IPS DF 6.9 (cell line): ENCODE measurements at places on chromosomes 2 and 18.

DNA sequence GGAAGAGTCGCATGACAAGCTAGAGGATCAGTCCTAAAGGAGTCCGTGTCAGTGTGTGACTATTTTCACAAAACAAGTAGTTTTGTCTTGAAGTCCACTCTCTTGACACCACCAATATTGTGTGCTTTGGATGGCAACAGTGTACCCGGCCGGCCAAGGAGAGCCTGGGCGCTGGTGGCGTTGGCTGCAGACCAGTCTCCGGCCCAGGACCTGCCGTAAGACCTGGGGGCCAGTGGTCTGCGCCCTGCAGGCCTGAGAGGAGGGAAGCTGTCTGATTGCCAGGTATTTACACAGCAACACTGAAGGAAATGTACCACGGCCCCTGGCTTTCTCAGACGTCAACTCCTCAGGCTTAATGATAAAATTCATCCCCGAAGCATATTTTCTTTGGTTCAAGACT is 472.4 kb upstream of the SALL3 start:
- H3K27ac ChIP-seq: no peak overlapping the region
- H3K27me3 ChIP-seq: no peaks in the 10 kb centered on the region
- no peak for DNase-seq
- no peaks in the 10 kb centered on the region for H3K36me3 ChIP-seq
- H3K4me1 ChIP-seq: peaks cover 2% of the 10 kb centered on the region; the same call in 1 of the 2 replicates

GRCh38 chr2:62374301-62375112 is 131.5 kb downstream of the TMEM17 start:
- no peaks in the 10 kb centered on the region for H3K4me1 ChIP-seq
- H3K27me3 ChIP-seq: no peaks in the 10 kb centered on the region
- H3K27ac ChIP-seq: no peak overlapping the region
- H3K36me3 ChIP-seq: peaks cover 4% of the 10 kb centered on the region; the same call in 1 of the 2 replicates
- H3K4me3 ChIP-seq: no peak overlapping the region
- DNase-seq: no peak

- no peak overlapping the region for H3K27ac ChIP-seq
- H3K27me3 ChIP-seq: no peaks in the 10 kb centered on the region
- no peaks in the 10 kb centered on the region for H3K4me1 ChIP-seq
- no peak for DNase-seq
- H3K36me3 ChIP-seq: no peaks in the 10 kb centered on the region
Measured at GRCh38 chr2:163269374-163270021, 430.9 kb upstream of the KCNH7 start.

DNA sequence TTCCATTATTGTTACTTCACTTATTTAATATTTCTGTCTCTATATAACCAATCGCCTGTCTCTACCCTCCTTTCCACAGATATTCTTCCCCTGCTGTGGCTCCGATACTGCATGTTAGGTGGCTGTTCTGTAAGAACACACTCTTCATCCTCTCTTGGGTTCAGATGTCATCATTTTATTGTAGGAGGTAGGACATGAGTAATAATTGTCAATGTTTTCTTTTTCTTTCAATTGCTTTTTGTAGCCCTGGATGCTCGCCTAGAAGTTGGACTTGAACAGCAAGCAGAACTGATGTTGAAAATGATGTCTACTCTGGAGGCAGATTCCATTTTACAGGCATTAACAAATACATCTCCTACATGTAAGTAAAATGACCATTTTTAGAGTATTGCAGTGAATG is 128.6 kb downstream of the BIRC6 start:
- H3K4me1 ChIP-seq: no peaks in the 10 kb centered on the region
- DNase-seq: no peak
- no peak overlapping the region for H3K27ac ChIP-seq
- no peak overlapping the region for H3K4me3 ChIP-seq

- no peak overlapping the region for H3K27ac ChIP-seq
- H3K4me3 ChIP-seq: no peak overlapping the region
- peak; percentile 73 for DNase-seq
- H3K4me1 ChIP-seq: no peaks in the 10 kb centered on the region
- H3K36me3 ChIP-seq: no peaks in the 10 kb centered on the region
Measured at GRCh38 chr2:80073134-80073561, 231.4 kb downstream of the LRRTM1 start.

- no peak for DNase-seq
- H3K4me3 ChIP-seq: no peak overlapping the region
- no peaks in the 10 kb centered on the region for H3K36me3 ChIP-seq
- no peaks in the 10 kb centered on the region for H3K27me3 ChIP-seq
- no peak overlapping the region for H3K27ac ChIP-seq
- H3K4me1 ChIP-seq: peaks cover 7% of the 10 kb centered on the region; the same call in 1 of the 2 replicates
Measured at GRCh38 chr2:55138014-55138881, 88.0 kb upstream of the RTN4 start.

GRCh38 chr2:3595985-3596384 is 1.1 kb downstream of the COLEC11 start:
- H3K4me3 ChIP-seq: no peak overlapping the region
- no peaks in the 10 kb centered on the region for H3K36me3 ChIP-seq
- no peak overlapping the region for H3K27ac ChIP-seq
- peaks cover 1% of the 10 kb centered on the region; the same call in 1 of the 2 replicates for H3K27me3 ChIP-seq
- no peak for DNase-seq

GRCh38 chr2:219521066-219521880 is 7.0 kb downstream of the ASIC4 start:
- H3K4me1 ChIP-seq: peaks cover 8% of the 10 kb centered on the region
- H3K36me3 ChIP-seq: no peaks in the 10 kb centered on the region
- no peak overlapping the region for H3K27ac ChIP-seq
- no peak overlapping the region for H3K4me3 ChIP-seq
- no peak for DNase-seq
- H3K27me3 ChIP-seq: no peaks in the 10 kb centered on the region; the same call in 1 of the 2 replicates

- no peaks in the 10 kb centered on the region for H3K27me3 ChIP-seq
- H3K36me3 ChIP-seq: no peaks in the 10 kb centered on the region; the same call in 1 of the 2 replicates
- H3K27ac ChIP-seq: no peak overlapping the region
- no peaks in the 10 kb centered on the region for H3K4me1 ChIP-seq
- no peak overlapping the region for H3K4me3 ChIP-seq
Measured at GRCh38 chr2:147927053-147927588, 82.3 kb downstream of the ACVR2A start.

DNA sequence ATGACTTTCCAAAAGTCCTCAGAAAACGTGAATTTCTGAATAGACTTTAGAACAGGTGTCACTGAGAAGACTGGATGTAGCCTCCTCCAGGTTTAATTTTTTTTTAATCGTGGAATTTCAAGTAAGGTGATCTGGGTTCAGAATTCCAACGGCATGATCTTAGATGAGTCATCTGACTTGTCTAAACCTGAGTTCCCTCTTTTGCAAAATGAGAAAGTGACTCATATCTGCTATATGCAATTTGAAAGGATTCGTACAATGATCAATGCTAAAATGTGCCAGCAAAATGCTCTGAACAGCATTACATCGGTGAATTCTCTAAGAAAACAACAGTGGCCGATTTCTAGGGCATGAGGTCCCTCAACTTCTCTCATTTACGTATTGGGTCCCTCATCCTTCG is 69.1 kb upstream of the ZNF516 start:
- H3K36me3 ChIP-seq: no peaks in the 10 kb centered on the region
- DNase-seq: no peak
- H3K4me3 ChIP-seq: no peak overlapping the region
- H3K27ac ChIP-seq: no peak overlapping the region
- no peaks in the 10 kb centered on the region for H3K27me3 ChIP-seq
- H3K4me1 ChIP-seq: no peaks in the 10 kb centered on the region; the same call in 1 of the 2 replicates

GRCh38 chr2:158567208-158567607 is 110.5 kb downstream of the PKP4 start:
- no peak overlapping the region for H3K27ac ChIP-seq
- DNase-seq: no peak
- no peaks in the 10 kb centered on the region for H3K27me3 ChIP-seq
- H3K4me1 ChIP-seq: no peaks in the 10 kb centered on the region

DNA sequence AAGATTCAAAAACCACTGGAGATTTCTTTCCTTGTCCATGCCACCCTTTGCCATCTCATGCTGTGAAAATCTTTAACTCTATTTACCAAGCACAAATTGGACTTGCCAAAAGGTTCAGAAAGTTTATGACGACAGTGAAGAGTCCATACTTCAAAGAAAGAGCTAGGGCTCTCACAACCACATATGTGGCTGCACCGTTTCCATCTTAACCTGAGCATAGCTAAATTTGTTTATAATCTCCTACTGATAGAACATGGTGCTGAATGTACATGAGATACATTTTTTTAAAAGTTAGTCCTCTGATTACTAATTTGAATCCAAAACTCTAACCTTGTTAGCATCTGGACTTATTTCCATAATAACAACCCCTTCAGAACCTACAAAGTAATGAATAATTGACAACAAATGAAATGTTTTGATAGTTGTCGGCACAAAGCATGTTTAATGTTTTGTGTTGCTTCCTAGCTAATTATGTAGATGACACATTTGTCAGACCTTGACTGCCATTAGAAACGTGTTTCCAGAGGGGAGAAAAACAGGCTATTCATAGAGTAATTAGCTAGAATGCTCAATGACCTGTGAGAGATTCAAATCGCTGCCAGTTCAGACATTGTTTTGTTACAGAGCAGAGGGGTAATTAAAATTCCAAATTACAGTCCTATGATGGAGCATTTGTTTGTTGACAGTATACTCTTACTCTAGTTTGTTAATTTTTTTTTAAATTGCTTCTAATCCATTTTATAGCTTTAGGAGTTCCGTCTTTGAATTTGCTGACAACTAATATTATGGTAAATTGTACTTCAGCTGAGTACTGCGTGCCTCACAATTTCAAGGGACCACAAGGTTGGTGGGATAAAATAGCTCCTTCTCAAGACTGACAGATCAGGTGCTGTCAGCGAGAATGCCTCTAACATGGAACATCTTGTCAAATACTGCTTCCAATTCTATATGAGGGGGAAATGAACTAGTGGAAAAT is 31.8 kb downstream of the ARHGAP15 start:
- H3K27me3 ChIP-seq: no peaks in the 10 kb centered on the region
- no peak for DNase-seq
- H3K4me1 ChIP-seq: no peaks in the 10 kb centered on the region
- no peak overlapping the region for H3K27ac ChIP-seq
- H3K4me3 ChIP-seq: no peak overlapping the region
- no peaks in the 10 kb centered on the region for H3K36me3 ChIP-seq
